ENCODE measurements at places on chromosomes 11 and 22.
A peak's percentile ranks its signal among the peaks of the same experiment; 100 is the strongest.

GRCh38 chr11:27388001-27388400 lies 25.0 kb upstream of the CCDC34 start:
- DNase-seq: no peak

DNA sequence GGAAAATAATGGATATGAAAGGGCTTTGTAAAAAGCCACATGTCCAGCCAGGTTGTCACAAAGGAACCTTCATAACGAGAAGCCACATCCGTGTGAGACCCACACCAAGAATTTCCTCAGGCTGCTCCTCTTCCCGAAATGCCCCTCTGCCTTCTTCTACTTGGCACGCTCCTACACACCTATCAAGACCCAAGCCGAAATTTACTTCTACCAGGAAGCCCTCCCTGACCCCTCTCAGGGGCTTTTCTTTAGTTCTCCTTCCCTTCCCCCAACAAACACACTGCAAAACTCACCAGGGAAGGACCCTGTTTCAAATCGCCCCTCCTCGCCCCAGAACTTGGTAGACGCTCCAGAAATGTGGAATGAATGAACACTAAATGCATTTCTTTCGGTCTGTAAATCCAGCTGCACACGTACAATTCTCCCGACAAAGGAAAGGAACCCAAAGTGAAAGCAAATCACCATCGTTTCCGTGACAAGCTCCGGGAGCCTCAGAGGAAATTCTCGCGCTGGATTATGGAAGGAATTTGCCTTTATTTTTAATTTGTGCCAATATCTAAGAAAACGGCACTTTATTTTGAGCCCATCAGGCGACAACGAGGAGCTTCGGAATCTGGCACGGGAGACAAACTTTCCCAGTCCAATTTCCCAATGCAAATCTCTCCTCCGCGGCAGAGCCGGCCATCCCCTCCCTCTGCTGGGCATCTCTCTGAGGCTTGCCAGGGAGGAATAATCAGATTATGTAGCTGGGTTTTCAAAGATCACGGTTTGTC lies 13.2 kb upstream of the SHISAL1 start:
- no peak for DNase-seq

DNA sequence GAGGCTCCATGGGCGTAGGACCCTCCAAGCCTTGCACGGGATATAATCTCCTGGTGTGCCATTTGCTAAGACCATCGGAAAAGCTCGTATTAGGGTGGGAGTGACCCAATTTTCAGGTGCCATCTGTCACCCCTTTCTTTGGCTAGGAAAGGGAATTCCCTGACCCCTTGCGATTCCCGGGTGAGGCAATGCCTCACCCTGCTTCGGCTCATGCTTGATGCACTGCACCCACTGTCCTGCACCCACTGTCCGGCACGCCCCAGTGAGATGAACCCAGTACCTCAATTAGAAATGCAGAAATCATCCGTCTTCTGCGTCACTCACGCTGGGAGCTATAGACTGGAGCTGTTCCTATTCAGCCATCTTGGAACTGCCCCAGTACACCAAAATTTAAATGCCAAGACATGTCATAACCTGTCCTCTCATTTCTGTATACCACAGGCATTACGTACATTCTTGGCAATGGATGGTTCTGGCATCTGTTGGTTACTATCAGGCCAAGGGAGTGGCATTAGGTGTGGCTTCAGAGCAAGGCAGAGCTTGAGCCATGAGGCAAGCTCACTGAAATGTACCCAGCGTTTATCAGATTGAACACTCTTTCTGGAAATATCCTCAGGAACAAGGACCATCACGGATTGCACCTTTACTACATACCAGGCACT lies 95.4 kb upstream of the GALNT18 start:
- no peak for DNase-seq

GRCh38 chr22:36156515-36157419 lies 3.8 kb downstream of the APOL3 start:
- peak; percentile 85 for DNase-seq

GRCh38 chr11:60310407-60310998 lies 16.6 kb upstream of the MS4A6E start:
- DNase-seq: no peak

All from upper lobe of right lung (tissue), 1 donor.